ENCODE measurements at places on chromosomes 4 and X. TPM values are rescaled to one million over a fixed set of nuclear protein-coding genes. Genes with fewer than 3 reads are reported as not detected.

EXOC1L gene
- not detected for total RNA-seq

SFRP2 gene
- not detected for total RNA-seq

NKX3-2 gene
- total RNA-seq: not detected

PABPC1L2B gene
- total RNA-seq: not detected

GPAT3 gene
- total RNA-seq: 5.6 TPM

RAB9B gene
- 0.86 TPM for total RNA-seq

USP17L27 gene
- total RNA-seq: not detected

GSX2 gene
- total RNA-seq: not detected

SSX2 gene
- total RNA-seq: not detected

DCAF4L1 gene
- total RNA-seq: 0.32 TPM

NSUN7 gene
- not detected for total RNA-seq

MAGEB10 gene
- total RNA-seq: not detected

KLHL13 gene
- total RNA-seq: 0.09 TPM

GRCh38 chr4:29153642-29154041 lies 1566.5 kb upstream of the PCDH7 start:
- no peak for ATAC-seq

DNA sequence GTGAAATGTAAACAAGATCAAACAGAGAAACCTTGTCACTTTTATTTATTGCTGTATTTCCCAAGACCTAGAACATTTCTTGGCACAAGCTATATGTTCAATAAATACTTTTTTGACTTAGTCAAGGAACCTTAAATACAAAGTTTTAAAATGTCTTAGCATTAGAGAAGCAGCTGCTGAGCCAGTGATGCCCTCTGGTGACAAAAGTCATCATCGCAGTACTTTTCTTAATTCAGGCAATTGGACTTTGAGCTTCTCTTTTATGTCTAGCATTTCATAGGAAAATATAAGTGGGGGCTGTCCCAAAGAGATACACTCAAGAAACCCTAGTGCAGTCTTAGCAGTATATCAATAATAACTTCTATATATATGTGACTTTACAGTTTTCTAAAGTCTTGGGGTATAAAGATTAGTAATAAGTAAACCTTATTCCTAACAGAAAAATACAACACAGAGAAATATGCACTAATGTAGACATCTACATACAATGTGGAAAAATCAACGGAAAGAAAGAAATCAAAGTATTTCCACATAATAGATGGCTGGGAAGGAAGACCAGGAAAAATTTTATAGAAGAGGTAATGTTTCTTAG lies 118.4 kb downstream of the DTHD1 start:
- peak; percentile 46 for ATAC-seq

GRCh38 chr4:173001571-173001970 lies 167.0 kb upstream of the GALNT7 start:
- ATAC-seq: no peak

GRCh38 chr4:5469861-5470260 lies 238.5 kb downstream of the EVC2 start:
- no peak for ATAC-seq

GRCh38 chr4:128255906-128256305 lies 31.7 kb downstream of the PGRMC2 start:
- ATAC-seq: no peak

DNA sequence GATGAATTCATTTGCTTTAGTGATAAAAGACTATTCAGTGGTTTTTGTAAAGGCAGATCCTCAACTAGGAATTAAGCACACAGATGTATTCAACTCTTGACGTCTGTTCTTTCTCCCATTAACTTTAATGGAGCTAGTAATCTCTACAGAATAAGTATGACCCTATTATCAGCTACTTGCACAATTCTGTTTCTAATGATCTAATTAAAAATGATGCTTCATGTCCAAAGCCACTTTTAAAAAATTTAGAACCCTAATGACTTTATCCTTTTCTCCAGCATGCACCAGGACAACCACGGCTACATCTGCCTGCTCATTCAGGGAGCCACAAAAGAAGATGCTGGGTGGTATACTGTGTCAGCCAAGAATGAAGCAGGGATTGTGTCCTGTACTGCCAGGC lies 85.4 kb downstream of the CBR4 start:
- no peak for ATAC-seq

DNA sequence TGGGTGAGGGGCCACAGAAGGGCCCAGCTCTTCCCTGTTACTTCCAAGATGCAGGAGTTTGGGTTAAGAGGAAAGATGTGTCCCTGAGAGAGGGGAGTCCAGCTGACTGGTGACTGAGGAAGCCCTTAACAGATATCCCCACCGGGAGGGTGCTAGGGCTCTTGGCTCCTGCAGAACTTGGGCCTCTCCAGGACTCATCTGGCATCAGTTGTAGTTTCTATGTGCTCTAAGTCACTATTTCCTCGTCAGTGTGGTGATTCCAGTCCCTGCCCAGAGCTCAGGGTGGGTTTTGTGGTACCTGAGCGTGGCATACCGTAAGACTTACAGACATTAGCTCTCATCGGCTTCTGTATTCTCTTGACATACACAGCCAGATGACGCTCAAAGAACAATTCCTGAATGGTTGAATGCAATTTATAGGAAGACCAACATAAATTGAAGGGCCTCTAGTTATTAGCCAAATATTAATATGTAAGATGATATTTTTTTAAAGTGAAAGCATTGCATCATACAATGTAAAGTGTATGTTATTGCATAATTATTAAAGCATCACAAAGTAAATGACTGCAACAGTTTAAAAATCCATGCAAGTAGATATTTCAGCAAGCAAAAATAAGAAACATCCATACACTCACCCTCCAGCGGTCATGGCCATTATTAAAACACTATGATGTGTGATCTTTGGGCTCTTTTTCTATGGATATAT lies 195.5 kb downstream of the PTTG2 start:
- peak; percentile 39 for ATAC-seq

- ATAC-seq: peak; percentile 18
These were observed 1.7 kb downstream of the CNOT6L start for GRCh38 chr4:77817304-77818072.

DNA sequence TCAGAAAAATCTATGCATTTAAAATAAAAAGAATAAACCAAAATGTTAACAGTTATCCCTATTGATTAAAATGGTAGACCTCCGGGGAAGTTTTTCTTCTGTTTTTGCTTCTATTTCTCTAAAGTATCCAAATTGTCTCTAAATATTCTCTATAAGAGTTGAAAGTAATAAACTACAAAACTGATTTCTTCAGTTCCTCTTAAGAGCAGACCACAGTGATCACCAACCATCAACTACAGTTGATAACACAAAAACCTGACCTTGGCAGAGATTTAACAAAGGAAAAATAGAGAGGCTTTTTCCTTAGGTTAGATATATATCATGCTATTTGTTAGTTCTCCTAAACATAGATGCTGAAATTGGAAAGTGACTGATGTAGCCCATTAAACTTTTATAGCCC lies 27.3 kb downstream of the DDX60 start:
- ATAC-seq: no peak

- no peak for ATAC-seq
These were observed 72.1 kb downstream of the CPE start for GRCh38 chr4:165450871-165451270.

DNA sequence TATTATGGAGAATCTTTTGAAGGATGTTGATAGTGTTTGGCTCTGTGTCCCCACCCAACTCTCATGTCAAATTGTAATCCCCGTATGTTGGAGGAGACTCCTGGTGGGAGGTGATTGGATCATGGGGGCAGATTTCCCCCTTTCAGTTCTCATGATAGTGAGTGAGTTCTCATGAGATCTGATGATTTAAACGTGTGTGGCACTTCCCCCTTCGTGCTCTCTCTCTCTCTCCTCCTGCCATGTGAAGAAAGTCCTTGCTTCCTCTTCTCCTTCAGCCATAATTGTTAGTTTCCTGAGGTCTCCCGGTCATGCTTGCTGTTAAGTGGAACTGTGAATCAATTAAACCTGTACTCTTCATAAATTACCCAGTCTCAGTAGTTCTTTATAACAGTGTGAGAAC lies 166.1 kb upstream of the NUDT6 start:
- ATAC-seq: no peak

GRCh38 chrX:29490606-29491005 lies 724.8 kb upstream of the MAGEB2 start:
- no peak for ATAC-seq

DNA sequence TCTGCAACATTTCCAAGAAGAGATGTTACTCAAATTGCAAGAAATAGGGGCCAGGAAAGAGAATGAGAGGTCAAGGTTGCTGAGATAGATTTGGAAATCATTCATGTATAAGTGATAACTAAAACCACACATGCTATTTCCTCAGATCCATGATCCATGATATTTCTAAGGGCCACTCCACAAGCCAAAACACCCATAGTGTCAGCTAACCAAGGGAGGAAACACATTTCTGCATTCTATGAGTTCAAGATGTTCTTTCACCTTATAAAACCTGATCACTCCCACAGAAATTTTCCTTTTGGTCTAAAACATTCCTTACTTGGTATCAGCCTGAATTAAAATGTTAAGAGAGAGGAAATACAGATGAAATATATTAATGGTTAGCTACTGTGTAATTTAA lies 47.2 kb downstream of the TBCK start:
- no peak for ATAC-seq

GRCh38 chr4:1991596-1992434 lies 17.0 kb downstream of the NELFA start:
- ATAC-seq: no peak

DNA sequence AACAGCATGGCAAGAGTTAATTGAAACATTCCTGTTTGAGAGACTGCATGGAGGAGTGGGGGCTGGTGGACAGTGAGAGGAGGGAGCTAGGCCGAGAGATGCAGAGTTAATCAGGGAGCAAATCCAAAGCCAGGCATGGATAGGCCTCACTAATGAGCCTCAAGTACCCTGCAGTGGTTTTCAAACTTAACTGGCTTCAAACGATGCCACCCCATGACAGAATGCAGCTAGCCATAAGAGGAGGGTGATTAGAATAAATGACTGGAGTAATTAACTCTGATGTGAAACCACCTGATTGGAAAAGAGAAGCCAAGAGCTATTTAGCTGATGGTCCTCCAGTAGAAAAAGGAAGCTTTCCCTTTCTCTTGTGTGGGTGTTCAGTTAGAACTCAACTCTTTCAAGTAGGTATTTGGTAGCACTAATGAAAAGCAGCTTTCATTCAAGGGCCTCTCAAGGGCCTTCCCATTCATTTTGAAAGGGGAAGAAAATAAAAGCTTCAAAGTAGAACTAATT lies 215.4 kb upstream of the MAB21L2 start:
- no peak for ATAC-seq

DNA sequence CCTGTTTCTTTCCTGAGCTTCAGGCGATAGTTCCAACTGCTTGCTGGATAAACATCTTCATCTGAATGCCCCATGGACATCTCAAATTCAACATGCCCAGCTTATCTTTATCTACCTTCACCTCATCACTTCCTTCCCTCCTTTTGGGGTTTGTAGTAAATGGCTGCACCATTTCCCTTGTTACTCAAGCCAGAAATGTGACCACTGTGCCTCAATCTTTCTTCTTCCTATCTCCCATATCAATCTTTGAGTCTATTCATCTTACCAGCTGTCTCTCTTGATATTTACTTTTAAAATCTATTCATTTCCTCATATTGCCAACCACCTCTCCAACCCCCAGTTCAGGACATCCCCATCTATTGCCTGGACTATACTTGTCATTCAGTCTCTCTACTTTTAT lies 155.4 kb downstream of the PPA2 start:
- ATAC-seq: no peak

- ATAC-seq: no peak
These were observed 132.5 kb downstream of the APBB2 start for GRCh38 chr4:41081847-41082246.
